ENCODE measurements at places on chromosomes 1 and 21.

DNA sequence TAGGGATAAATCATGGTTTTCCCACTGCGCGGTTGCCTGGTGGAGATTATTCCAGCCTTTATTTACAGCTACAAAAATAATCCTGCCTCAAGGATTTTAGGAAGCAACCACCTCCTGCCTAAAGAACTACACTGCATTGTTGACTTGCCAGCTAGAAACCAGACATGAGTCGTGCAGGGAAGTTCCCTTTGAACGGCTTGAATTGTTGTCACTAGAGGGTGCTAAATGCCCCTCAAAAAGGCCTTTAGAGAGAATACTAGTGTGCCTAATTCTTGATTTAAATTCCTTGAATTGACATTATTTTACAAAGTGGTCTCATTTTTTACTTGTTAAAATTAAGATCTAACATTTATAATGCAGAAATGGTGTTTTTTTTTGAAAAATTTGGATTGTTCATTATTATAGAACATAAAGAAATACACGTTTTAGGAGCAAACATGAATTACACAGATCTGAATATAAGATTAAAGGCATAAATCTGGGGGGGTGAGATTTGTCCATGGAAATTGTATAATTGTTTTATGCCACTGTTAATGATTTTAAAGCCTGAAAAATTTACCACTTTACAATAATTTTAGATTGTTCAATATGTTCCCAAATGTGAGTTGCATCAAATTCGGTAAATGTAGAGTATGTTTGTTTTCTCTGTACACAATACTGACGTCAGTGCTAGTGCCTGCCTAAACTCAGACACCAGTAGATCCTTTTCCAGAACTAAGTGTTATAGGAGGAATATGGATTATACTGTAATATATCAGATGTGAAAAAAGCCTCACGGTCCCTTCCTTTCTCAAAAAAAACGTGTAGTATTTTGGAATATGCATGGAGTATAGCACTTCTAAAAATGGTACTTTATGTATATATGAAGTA is 7.6 kb upstream of the ERG start:
- ATAC-seq = peak; percentile 79

DNA sequence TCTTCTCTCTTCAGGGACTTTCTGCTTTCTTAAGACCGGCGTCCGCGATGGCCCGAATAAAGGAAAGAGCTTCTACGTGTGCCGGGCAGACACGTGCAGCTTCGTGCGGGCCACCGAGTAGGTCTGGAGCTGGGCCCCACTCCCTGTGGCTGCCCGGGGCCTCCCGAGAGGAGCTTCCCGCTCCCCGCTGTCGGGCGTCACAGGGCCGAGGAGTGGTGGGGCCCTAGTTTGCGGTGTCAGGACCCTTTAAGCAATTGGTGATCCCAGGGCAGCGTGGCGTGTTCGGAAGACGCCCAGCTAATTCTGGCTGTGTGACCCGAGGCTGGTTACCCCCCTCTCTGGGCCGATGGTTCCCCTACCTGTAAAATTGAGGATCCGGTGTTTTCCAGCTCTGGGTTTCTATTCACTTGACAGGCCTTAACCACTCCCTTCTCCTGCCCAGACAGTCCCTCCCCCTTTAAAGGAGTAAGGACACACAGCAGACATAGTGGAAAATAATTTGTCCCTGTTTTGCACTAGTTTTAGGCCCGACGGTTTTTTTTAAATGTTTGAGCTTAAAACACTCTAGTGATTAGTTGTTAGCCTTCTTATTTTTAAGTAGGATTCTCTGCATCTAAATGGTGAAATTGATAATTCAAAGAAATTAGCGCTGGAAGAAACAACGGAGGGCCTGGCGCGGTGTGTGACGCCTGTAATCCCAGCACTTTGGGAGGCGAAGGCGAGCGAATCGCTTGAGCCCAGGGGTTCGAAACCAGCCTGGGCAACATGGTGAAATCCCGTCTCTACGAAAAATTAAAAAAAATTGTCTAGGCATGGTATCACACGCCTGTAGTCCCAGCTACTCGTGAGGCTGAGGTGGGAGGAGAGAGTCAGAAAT is 553 bp downstream of the TTF2 start:
- ATAC-seq = peak; percentile 45

DNA sequence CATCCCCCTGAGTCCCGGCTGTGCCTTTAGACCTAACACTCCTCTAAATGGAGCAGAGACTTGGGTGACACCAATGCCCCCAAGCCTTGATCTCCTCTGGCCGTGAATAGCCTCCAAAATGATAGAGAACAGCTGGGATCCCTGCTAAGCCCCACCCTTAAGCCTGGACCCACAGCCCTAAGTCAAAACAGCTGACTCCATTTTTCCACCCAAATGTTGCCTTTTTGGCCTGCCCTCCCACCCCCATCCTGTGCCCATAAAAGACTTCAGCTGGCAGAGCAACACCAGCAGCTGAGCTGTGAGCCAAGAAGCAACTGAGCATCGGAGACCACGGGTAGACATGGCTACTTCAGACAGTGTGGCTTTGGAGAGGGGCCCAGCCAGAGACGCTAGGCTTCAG is 420.8 kb downstream of the NPHP4 start:
- no peak for ATAC-seq

GRCh38 chr1:161013131-161013487 is 7.8 kb downstream of the F11R start:
- no peak for ATAC-seq

DNA sequence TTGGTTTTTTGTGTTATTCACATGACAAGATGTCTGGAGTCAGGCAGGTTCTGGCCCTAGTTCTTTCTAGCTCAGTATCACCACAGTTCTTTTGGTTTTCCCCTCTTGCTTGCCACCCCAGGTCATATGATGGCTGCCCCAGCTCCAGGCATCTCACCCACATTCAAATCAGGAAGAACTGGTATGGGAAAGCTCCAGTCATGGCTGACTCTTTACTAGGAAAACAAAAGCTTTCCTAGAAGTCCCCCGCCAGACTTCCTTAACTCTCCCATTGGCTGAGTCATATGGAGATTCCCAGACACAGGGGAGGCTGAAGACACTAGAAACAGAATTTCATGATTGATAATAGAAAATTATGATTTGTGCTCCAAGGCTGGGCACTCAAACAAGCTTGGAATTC is 22.1 kb upstream of the EYA3 start:
- no peak for ATAC-seq

GRCh38 chr1:174606471-174606870 is 158.7 kb downstream of the GPR52 start:
- ATAC-seq = no peak

DNA sequence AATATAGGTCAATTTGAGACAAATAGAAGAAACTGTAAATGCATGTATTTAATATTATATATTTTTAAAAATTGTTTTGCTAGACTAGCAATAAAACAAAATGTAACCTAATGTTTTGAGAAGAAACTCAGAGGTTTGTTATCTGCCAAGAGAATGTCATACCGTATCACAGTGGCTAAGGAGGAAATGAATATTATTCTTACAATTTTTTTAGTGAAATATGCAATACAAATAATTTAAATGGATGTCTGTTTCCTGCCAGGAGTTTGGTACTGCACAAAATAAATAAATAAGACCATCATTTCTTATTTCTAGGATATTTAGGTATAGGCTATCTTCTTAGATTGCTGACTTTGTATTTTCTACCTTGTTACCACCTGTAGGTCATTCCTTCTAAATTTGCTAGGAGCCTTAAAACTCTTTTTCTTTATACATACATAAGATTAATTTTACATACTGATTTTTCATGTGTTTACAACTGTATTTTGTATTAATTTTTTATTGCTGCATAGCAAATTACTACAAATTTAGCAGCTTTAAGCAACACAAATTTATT is 113.6 kb downstream of the NEK7 start:
- ATAC-seq = no peak

DNA sequence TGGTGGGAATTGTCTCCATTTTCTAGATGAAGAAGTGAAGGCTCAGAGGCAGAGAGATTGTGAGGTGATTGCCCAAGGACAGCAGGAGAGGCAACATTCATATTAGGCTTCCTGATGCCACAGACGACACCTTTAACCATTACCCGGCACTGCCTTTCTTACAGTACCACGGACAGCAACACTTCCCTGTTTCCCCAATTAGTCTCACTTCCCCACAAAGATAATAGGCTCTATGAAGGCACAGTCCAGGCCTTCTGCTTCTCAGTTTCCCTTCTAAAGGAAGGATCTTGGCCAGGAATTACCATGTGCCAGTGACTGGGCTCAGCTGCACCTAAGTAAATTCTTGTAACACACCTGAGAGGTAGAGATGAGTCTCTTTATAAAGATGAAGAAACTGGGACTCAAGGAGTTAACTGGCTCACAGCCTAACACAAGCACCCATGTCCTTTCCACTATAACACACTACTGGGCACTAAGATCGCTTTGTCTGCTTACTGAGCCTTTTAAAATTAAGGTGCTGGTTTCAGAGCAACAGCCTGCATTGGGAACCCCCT is 9.6 kb downstream of the IGSF9 start:
- ATAC-seq = no peak

- ATAC-seq = no peak
These were observed 42.4 kb downstream of the PDC start for GRCh38 chr1:186418503-186418902.

- ATAC-seq = no peak
These were observed 10.2 kb downstream of the TLCD4 start for GRCh38 chr1:95127380-95127779.

DNA sequence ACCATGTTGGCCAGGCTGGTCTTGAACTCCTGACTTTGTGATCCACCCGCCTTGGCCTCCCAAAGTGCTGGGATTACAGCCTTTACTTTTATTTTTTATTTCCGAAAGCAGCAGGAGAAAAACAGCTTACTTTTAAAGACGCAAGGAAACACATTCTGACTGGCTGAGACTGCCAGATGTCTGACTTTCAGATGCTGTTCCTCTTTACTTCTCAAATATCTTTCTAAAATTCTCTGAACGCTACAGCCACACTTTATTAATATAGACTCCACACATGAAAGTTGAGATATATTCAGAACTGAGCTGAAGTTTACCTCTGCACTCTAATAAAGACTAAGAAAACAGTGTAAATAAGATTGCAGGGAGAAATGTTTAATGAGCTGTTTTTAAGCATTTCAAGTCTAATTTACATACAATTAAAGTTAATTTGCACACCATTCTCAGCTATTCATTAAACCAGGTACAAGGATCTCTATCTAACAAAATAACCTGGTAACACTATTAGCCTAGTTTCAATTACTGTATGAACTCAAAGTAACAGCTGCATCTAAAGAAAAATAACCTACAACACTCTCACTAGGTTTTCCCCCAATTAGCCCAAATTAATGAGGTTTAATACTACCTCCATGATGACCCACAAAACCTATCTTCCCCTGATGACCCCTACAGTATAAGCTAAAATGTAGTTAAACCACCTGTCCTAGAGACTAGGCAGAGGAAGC is 24.9 kb downstream of the WASF2 start:
- ATAC-seq = no peak

GRCh38 chr1:156851779-156852417 is 7.0 kb downstream of the INSRR start:
- peak; percentile 2 for ATAC-seq

- no peak for ATAC-seq
These were observed 19.7 kb upstream of the ABCG1 start for GRCh38 chr21:42198929-42199867.
